ENCODE measurements at places on chromosomes 6 and 20. TPM values are rescaled to one million over a fixed set of nuclear protein-coding genes. Genes with fewer than 3 reads are reported as not detected.

Gene PTPRT
- polyA plus RNA-seq: 0.07 TPM

DNA sequence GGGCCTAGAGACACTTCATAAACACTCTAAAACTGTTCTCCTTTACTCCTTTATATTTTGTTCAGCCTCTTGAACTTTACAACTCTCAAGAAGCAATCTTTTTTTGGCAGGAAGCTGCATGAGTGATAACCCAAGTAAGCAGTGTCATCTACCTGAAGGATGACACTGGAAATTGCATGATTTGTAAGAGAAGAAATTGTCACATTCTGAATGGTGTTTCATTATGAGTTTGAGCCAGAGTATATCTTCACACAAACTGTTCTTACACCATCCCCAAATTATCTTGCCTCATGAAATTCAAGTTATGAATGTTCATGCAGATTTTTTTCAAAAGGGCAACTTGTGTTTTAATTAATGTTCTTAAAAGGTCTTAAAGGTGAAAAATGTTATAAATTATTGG is 799.3 kb downstream of the TBC1D32 start:
- DNase-seq: no peak

DNA sequence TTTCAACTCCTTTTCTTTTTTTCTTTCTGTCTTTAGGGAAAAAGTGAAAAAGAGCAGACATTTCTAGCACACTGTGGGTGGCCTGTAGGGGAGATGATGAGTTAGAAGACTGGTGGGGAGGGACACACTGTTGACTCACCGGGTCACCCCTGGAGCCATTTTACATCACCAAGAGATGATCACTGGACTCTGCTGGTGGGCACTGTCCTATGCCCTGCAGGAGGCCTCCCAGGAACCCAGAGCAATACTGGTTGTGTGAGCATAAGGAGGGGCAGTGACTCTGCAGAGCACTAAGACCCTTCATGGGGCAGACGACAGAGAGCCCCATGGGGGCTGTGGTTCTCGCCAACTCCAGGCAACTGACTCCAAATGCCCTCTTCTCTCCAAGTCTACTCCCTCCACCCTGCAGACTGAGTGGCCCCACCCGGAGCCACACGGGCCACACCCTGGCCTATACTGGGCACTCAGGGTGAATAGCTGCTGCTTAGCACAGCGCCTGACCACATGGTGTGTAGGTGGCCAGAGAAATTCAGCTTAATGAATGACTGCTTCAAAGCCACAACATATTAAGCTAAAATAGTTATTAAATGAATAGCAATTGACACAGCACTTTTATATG is 177.5 kb downstream of the CDC5L start:
- no peak for DNase-seq

Gene UBE2C
- polyA plus RNA-seq: 0.25 TPM

- DNase-seq: no peak
Measured at GRCh38 chr6:21869085-21869771, 275.7 kb downstream of the SOX4 start.

Gene PGC
- polyA plus RNA-seq: 1.00 TPM

GRCh38 chr6:49790341-49790740 is 3.3 kb upstream of the PGK2 start:
- DNase-seq: no peak
